ENCODE measurements at places on chromosomes 5 and 9.

DNA sequence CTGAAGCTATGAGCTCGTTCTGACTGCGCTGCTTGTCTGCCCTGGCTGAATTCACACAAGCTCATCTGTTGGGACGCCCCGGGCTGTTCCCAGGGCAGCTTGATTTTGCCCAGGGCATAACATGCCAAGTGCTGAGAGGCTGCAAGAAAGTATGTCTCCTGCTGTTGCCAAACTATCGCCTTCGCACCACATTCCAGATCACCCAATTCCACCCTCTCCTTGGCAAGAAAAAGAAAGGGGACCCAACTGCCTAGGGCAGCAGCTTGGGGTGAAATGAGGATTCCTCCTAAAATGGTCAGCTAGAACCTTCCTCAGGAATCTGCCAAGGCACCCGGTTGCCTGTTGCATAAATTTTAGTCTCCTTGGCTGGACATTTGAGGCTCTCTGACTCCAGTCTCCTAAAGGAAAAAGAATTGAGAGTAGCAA is 21.2 kb downstream of the COL15A1 start:
- no peak for DNase-seq

- no peak for DNase-seq
Measured at GRCh38 chr5:1151316-1151715, 39.5 kb upstream of the SLC12A7 start.

DNA sequence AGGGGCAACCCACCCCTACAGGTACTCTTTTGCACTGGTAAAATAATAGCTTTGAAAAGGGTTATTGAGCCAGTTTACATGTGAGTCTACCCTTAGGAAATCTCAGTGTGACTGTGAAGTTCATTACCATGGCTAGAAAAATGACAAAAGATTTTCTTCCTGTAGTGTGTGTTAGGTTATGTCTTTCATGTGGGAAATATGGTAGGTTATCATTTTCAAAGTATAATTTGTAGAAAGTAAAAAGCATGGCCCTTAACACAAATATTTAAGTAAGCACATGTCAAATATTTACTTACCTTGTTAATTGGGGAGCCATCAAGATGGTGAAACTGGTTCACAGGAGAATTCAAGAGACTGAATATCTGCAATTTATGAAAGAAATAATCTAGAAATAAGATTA is 37.3 kb upstream of the PLPP1 start:
- no peak for DNase-seq

GRCh38 chr5:179119415-179120170 is 59.4 kb downstream of the ZNF354C start:
- no peak for DNase-seq

GRCh38 chr5:72744136-72744535 is 72.3 kb upstream of the TNPO1 start:
- DNase-seq: no peak

DNA sequence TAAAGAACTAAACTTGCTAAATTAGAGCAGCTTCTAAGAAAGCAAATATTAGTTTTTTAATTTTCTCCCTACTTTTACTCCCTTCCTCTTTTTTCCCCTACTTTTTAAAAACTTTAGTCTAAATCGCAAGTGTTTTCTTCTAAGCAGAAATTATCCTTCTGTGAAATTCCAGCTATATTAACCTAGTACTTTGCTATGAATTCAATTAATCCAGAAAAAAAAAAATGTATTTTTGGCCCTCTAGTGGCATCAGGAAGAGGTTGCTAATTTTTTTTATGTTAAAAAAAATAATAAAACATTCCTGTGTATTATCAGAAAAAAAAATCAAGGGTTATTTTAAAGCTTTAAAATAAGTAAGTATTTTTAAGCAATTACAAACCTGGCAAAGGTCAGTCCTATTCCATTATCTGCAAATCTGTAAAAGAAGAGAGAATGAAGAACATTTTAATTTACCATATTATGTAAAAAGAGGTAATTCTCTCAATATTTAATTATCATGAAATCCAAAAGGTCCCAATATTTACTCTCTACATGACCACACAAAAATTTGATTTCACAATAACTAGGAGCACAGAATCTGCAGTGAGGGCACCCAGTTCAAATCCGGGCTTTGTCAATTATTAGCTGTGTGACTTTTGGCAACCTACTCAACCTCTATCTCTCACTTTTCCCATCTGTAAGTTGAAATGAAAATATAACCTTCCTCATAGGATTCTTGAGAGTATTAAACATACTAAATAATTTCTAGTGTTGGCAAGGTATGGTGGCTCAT is 52.0 kb downstream of the CEMIP2 start:
- no peak for DNase-seq

DNA sequence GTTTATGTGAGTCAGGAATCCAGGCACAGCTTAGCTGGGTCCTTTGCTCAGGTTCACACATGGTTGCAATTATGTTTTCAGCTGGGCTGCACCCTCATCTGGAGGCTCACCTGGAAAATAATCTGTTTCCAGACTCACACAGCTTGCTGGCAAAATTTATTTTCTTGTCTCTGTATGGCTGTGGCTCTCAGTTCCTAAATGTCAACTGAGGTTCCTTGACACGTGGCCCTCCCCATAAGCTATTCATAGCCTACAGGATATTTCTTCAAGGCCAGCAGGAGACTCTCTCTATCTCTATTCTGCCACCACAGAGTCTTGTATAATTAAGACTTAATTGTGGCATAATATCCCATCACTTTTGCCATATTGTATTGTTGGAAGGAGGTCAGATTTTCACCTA is 732.0 kb downstream of the CDH18 start:
- DNase-seq: no peak

DNA sequence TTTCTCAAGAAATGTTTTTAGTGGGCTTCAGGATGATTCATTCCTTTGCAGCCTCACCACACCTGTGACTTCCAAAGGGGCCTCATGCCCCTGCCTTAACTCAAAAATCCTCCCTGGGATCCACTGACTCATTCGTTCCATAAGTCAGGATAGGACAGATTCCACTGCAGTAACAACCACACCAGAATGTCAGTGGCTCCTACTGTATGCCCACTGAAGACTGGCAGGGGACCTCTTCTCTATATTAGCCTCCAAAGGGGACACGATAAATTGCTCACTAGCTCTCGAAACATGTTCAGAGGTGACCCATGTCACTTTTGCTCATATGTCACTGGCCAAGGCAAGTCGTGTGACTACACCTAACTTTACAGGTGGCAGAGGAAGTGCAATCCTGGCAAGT is 25.7 kb upstream of the LHX2 start:
- DNase-seq: no peak

DNA sequence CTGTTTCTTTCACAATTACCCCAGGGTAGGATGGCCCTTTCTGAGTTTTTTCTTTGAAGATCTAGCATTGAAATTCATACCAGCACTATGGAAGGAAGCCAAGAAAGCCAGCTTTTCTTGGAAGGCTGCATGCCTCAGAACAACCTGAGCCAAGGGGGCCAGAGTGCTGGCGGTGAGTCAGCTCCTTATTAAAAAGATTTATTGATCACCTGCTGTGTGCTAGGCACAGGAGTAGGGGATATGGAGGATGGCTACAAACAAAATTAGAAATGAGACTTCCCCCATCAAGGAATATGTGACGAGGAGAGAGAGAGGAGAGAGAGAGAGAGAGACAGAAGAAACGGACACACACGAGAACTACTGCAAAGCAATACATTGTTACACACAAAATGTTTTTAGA is 184.6 kb upstream of the PUM3 start:
- DNase-seq: no peak

- no peak for DNase-seq
Measured at GRCh38 chr9:136282272-136282861, 21.5 kb downstream of the CCDC187 start.

DNA sequence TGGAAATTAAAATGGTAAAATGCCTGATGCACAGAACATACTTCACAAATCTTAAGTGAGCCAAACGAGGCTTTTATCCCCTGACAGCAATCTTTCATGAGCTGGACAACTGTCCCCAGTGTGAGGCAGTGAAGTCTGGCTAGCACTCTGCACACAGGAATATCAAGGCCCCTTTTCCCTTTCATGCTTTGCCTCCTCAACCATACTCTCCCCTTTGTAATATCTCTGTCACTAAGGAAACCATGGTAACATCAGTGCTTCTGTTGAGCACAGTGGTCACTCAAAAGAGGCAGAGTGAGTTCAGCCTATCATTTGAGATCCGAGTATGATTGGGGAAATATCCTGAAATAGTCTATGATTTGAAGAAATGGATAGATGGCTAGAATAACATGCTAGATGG is 318.3 kb downstream of the ENC1 start:
- no peak for DNase-seq

DNA sequence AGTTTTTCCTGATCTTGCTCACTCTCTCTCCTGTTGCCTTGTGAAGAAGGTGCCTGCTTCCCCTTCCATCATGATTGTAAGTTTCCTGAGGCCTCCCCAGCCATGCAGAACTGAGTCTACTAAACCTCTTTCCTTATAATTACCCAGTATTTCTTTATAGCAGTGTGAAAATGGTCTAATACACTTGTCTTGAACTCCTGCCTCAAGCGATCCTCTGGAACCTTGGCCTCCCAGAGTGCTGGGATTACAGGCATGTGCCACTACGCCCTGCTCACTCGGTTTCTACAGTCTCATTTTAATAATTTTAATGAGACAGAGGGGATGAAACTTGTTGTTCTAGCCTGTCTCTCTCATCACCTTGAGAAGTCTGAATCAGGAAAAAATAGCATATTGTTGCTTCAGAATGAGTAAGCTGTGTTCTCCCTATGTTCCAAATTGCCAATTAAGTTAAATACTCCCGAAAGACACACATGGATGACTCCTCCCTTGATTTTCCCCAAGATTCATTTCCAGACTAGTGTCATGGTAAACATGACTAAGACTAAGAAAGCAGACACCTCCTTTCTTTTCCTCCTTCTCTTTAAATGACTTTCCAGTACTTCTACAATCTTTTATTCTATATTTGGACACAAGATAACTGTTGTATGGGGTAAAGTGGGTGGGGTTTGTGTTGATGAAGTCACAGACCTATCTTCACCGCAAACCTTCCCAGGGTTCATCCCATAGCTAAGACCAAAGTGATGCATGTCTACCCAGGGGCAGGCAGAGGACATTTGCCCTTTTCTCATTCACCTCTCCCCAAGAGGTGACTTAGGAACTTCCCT is 7.8 kb upstream of the DNAJC18 start:
- no peak for DNase-seq

DNA sequence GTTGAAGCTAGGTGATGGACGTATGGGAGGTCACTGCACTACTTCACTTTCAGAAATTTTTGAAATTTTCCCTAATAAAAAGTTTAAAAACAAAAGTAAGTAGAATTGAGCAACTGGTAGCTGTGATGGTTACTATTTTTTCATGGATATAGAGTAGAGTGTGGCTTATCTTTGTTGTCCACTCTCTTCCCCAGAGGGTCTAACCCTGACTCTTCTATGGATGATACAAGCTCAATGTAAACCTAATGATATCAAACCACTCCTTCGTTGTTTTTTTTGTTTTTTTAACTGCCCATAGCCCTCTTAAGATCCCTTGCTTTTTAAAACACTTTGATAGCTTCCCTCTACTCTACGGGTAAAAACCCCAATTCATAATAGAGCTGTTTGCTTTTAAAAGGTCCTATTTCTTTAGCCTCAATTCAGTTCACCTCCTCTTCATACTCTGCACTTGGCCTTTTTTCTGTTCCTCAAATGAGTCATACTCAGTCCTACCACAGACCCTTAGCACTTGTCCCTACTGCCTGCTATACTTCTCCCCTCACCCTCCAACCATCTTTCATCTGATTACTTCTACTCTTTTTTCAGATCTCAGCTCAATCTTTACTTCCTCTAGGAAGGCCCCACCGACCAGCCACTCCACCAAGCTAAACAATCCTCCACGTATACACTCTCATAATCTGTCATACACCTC is 2.6 kb downstream of the HDAC3 start:
- DNase-seq: peak; percentile 36

DNA sequence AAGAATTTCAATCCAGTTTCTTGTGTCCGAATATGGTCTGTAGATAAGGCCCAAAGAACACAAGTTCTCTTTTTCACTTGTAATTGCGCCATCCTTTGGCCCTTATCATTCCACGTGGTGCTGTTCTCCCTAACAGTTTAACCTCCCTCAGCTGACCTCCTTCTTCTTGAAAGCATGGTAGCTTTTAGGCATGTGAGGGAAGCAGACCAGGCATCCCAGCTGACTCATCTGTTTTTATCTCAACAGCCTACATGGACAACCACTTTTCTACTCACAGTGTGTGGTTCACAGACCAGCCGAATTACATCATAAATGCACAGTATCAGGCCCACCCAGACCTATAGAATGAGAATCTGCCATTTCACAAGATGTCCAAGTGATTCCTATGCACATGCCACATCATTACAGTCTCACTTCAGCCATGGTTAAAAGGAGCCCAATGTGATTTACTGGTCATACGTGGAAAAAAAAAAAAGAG is 26.9 kb upstream of the PLIN2 start:
- peak; percentile 88 for DNase-seq

DNA sequence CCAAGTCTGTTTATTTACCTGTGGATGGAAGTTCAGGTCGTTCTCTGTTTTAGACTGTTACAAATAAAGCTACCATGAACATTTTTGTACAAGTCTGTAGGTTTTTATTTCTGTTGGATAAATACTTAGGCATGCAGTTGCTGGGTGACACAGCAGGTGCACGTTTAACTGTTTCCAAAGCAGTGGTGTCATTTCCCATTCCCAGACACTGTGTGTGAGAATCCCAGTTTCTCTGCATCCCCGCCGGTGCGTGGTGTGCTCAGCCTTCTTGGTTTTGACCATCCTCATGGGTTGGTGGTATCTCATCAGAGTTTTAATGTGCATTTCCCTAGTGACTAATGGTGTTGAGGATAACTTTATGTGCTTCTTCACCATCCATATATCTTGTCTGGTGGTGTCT is 27.2 kb downstream of the AHRR start:
- no peak for DNase-seq

GRCh38 chr5:177154003-177154643 is 20.6 kb downstream of the NSD1 start:
- DNase-seq: no peak

DNA sequence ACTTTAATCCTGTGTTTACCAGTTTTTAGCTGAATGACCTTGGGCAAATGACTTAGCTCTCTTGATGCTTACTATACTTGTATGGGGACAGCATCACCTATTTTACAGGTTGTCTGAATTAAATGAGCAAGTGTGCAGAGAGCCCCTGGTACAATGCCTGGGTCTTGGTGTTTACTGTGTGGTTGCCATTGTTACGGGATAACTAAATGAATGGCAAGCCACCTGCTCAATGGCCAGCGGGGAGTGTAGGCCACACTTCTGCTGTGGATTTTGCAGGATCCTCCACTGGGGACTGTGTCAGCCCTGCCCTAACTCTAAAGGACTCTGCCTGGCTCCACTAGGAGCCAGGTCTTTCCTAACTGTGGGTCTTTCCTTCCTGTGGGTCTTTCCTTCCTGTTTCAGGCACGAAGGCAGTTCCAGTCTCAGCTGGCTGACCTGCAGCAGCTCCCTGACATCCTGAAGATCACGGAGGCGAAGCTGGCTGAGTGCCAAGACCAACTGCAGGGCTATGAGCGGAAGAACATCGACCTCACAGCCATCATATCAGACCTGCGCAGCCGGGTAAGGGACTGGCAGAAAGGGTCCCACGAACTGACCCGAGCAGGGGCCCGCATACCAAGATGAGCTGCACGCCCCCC is 10.3 kb upstream of the GLE1 start:
- peak; percentile 96 for DNase-seq
